Cardiac fibroblast (primary cell): ENCODE measurements at places on chromosomes 5 and 9.

- DNase-seq = peak; percentile 40
These were observed 451.3 kb downstream of the SEMA5A start for GRCh38 chr5:9094582-9094981.

DNA sequence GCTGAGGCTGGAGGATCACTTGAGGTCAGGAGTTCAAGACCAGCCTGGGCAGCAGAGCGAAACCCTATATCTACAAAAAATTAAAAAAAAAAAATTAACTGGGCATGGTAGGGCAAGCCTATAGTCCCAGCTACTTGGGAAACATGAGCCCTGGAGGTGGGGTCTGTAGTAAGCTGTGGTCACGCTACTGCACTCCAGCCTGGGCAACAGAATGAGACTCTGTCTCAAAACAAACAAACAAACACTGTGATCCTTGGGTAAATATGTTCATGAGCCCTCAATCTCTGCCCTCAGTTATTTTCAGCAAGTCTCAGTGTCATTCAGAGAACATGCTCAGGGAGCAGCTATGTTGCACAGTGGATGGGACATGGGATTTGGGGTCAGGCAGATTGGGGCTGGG lies 76.2 kb downstream of the PTTG1 start:
- no peak for DNase-seq

DNA sequence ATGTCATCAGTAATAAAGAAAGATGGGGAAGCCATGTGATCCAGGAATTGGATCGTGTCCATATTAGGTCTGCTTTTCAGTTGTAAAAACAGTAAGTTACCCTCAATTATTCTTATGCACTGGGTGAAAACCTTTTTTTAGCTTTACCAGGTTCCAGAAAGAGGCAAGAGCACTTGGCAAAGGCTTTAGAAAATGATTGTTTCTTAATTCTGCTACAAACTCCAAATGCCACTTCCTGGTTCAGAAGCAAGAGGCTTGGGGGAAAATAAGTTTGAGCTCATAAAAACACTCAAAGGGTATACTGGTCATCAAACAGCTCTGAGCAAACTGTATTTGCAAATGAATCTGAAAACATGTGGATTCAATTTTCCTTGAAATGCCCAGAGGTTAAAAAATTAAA lies 615.6 kb downstream of the EBF1 start:
- DNase-seq = no peak

DNA sequence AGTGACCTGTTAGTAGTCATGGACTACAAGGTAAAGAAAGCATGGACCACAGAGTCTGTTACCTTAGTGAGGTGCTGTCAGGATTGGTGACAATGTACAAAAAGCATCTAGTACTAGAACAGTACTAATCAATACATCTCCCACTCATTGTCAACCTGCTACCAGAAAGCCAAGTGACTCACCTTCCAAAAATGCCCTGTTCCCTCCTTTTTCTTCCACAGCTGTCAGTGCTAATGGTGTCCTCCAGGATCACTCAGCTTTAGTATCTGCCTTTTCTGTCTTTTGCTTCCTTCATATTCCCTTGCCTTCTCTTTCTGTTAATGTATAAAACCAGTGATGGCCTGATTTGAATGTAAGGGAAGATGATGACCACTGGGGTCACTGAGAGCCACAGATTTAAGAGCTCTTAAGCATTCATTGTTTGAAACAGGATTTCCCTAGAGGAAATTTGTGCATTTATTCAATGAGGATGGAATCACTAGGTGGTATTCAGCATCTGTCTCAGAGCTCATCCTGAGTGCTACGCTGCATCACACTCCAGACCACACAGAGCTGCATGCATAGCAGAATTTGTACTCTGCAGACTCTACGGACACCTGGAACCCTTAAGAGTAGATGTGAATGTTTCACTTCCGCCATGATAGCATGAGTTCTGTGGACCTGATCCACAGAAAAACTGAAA lies 71.0 kb downstream of the SV2C start:
- no peak for DNase-seq

DNA sequence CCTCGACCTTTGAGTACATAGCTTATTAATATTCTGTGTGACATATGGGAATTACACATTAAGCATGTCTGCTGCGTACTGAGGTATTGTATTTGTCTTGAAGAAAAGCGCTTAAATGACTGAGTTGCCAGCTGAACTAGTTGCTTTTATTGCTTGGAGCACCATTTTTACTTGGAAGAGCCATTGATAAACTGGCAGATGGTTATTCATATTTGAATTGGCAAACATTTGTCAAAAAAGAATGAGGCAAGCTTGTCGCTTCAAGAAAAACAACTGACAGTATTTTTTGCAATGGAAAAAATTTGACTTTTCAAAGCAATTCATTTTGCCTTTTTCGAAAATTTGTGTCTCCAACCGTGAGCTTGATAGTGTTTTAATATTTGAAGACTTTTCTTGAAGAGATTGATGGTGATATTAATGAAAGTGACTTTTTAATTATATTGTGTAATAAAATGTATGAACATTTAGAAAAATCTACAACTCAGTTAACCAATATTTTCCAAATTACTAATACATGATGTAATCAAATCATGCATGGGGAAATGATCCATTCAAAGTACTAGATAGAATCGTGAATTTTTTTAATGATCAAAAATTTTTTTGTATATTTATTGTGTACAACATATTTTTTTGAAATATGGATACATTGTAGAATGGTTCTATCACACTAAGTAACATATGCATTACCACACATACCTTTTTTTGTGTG lies 55.1 kb upstream of the CCDC152 start:
- no peak for DNase-seq

GRCh38 chr5:136309932-136310598 lies 55.3 kb downstream of the TRPC7 start:
- DNase-seq = no peak

DNA sequence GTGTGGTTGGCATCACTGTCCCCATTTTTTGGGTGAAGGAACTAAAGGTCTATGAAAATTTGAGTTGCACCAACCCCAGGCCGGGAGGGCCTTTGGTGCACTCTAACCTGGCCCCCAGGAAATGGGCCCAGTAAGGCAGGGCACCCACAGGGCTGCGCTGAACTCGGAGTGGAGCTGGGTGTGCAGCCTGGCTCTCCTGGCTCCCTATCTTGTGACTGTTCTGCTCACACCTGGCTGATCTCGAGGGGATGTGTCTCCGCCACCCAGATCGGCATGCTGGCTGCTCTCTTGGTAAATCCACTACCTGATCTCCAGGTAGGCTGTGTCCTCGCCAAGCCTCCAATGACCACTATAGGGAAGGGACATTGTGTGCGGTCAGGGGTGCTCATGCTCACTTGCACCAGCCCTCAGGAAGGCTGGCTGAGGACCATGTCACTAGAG lies 259.8 kb downstream of the NSG2 start:
- DNase-seq = no peak

GRCh38 chr5:178347956-178348355 lies 115.4 kb upstream of the PHYKPL start:
- DNase-seq = no peak

- DNase-seq = no peak
These were observed 176.1 kb downstream of the HSPA4 start for GRCh38 chr5:133227897-133228296.

DNA sequence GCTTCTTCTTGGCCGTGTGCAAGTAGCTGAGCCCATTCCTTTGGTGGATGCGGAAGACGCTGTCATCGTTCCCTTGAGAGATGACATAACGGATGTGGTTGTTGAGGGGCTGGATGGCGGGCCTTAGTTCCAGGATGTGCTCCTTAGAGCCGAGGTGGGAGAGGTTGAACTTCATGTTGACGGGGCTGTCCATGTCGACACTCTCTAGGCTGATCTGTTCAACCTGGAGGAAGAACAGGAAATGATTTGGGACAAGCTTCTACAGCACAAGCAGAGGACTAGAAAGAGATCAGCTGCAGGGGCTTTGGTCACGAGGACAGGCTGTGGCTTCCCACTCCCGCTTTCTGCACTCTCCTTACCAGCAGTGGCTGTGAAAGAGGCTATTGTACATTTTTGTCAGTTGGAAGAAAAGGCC lies 176.0 kb downstream of the SLC12A2 start:
- peak; percentile 41 for DNase-seq

DNA sequence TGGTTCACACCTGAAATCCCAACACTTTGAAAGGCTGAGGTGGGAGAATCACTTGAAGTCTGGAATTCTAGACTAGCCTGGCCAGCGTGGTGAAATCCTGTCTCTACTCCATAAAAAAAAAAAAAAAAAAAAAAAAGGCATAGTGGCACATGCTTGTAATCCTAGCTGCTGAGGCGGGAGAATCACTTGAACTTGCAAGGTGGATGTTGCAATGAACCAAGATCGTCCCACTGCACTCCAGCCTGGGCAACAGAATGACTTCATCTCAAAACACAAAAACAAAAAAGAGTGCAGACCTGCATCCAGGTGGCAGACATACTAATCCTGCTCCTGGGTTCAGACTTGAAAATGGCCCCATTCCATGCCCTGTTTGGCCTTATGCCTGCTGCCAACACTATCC lies 21.8 kb upstream of the ADAMTS19 start:
- DNase-seq = no peak

GRCh38 chr9:92649007-92649406 lies 20.9 kb downstream of the IPPK start:
- no peak for DNase-seq

- peak; percentile 53 for DNase-seq
These were observed 43.8 kb upstream of the ANKH start for GRCh38 chr5:14915291-14915952.

DNA sequence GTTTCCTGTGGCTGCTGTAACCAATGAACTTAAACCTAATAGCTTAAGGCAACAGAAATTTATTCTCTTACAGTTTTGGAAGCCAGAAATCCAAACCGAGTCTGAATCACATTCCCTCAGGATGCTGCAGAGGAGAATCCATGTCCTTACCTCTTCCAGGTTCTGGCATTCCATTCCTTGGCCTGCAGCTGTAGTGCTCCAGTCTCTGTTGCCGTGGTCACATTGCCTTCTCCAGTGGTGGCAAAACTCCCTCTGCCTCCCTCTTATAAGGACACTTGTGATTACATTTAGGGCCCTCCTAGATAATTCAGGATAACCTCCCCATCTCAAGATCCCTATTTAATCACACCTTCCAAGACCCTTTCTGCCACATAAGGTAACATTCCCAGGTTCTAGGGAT lies 88.7 kb upstream of the SHB start:
- DNase-seq = no peak

- DNase-seq = no peak
These were observed 150.4 kb downstream of the DCP2 start for GRCh38 chr5:113127021-113127420.

DNA sequence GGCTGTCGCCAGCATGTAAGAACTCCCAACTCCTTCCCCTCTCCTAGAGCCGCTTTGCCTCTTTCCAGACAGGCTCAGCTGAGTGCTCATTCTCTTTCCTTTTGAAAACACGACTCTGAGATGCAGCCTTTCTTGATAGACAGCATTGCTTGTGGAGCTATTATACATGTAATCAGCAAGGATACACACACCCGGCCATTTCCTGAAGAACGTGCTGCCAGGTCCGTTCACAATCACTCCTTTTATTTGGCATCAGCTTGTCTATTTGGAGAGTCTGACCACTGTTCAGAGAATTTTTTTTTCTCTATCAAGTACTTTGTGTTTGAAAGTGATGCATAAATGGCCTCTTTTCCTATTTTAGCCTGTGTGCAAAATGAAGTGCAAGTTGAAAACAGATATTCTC lies 328.7 kb downstream of the MARCHF11 start:
- peak; percentile 48 for DNase-seq

DNA sequence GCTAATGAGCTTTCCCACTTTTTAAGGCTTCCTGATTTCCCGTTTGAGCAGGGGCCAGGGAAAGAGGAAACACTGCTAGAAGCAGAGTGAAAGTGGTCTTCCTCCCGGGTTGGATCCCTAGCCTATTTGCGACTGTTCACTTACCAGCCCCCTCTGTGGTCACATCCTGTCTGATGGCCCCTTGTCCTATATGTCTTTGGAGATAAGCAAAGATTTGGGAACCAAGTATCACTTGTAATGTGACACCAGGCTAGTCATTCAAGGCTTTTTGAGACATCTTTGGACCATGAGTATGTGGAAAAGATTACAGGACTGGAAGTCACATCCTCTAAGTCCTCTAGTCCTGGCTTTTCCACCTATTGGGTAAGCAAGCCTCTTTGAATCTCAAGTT lies 6.1 kb downstream of the DNAJB5 start:
- DNase-seq = peak; percentile 45

- peak; percentile 51 for DNase-seq
These were observed 129.2 kb downstream of the LIFR start for GRCh38 chr5:38426986-38427950.

DNA sequence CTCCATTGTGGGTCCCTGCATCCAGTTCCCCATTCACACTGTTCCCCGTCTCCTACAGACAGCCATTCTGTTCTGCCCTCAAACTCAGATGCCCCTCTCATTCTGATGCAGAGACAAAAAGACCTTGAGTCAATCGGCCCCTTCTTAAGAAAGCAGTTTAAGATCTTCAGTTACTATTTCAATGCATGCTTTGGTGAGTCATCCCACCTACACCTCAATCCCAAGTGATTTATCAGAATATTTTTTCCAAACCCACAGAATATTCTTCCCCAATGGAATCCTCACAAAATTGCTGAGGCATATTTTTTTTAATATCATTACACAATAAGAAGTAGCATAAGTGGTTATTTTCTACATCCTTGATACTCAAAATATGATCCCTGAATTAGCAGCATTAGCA lies 92.4 kb upstream of the SLC1A1 start:
- DNase-seq = peak; percentile 57
